ENCODE measurements at places on chromosomes 2 and 18.

GRCh38 chr2:205596581-205596980 lies 85.7 kb upstream of the NRP2 start:
- DNase-seq: no peak

DNA sequence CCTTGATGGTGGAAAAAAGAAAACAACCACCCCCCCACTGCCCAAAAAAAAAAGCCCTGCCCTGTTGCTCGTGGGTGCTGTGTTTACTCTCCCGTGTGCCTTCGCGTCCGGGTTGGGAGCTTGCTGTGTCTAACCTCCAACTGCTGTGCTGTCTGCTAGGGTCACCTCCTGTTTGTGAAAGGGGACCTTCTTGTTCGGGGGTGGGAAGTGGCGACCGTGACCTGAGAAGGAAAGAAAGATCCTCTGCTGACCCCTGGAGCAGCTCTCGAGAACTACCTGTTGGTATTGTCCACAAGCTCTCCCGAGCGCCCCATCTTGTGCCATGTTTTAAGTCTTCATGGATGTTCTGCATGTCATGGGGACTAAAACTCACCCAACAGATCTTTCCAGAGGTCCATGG lies 28.0 kb downstream of the MAL start:
- no peak for DNase-seq

DNA sequence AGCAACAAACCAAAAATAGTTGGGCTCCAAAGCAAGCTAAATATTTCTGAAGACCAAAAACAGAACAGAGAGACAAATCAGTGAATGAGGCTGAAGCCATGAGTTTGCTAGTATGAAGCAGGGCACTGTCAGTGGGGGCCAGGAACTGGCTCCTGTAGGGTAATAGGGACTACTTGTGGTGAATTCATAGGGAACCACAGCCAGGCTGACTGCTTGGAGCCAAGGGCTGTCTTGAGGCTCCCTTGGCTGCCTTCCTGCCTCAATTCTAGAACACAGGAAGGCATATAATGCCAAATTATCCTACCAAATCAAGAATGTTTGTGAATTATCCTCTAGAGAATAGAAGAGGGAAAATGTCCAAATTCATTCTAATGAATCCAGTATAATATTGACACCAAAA lies 406.0 kb downstream of the CCDC85A start:
- DNase-seq: no peak

- no peak for DNase-seq
These were observed 491.6 kb downstream of the RIT2 start for GRCh38 chr18:42623935-42624334.

DNA sequence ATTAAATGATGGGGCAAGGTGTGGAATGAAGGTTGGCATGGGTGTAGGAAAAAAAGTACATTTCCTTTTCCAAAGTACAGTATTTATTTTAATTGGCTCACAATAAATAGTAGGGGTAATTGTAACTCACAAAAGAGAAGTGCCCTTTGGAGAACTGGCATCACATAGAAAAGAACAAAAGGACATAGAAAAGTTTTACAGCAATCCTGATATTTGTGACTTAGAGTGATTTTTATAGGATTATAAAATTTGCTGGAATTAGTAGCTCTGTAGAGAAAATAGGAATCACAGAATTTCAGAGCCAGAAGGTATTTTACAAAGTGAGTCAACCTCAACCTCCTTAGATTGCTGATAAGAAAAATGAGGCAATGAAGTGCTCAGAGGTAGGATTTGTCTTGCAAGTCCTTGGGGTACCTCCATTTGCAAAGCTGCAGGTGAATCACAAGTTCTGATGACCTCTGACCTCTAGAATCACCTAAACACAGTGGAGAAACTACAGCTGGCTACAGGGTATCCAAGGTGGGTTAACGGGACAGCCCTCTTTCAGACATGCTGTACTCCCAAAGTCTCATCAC lies 133.6 kb downstream of the SOCS6 start:
- no peak for DNase-seq

DNA sequence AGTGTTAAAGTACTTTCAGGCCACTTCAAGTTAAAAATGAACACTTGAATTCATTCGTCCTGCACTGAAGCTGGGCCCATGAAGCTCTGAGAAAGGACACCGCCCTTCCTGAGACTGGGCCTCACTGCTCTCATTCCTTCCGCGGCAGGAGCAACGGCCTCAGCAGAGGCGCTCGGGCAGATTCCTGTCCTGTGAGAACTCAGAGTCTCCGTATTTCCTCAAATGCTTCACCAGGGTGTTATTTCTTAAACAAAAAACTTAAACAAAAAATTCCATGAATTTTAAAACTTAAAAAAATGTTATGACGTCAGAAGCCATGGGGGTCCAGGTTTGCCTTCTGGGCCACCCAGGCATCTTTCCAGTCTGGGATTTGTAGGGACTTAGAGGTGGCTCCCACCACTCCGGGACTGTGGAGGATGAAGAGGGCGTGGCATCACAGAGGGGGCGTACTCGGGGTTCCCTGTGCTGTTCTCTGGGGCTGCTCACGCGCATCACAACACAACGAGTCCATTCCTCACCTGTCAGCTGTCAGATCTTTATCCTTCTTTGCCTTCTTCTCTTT lies 115.9 kb upstream of the ASB18 start:
- no peak for DNase-seq

DNA sequence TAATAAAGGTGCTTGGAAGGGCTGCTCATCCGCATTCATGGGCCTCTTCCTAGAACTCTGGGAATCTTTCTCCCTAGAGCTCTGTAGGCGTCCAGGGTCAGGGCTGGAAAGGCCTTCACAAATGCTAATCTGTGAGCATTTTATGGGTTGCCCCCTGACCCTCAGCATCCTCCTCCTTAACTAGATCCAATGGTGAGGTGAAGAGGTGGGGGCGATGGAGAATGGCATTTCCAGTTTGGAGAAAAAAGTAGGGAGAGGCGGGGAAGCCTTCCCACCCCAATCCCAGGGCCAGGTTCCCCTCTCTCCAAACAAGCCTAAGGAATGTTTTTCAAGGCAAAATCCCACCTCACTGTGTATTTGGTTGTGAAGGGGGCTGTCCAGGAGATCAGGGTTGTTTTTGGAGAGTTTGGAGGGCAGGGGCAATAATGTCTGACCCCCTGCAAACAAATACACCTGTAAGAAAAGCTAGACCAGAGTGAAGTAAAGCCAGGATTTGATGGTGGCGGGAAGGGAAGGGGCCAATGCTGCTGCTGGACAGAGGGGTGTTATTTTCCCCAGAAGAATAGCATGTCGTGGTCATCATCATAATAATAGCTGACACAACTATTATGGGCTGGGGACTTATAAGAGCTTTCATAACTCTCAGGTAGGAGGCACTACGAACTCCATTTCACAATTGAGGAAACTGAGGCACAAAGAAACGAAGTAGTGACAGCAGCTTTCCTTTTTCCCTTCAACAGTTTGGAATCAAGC lies 1.4 kb upstream of the MYCN start:
- no peak for DNase-seq

DNA sequence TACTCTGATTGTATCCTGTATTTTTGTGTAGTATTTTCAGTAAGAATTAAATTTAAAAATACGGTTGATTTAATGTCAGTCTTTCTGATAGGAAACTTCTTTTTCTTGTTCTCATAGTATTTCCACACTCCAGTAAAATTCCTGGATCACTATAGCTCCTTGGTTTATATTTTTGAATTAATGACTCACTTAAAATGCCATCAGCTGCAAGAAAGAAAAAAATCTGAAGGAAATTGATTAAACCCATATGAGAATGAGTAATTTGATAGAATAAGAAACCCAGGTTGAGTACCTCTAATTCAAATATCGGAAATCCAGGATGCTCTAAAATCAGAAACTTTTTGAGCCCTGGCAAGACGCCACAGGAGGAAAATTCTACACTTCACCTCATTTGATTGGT lies 186.8 kb upstream of the RND3 start:
- DNase-seq: no peak

Measured in DMS79 (cell line).